ENCODE measurements at places on chromosomes 6 and 20.
A peak's percentile ranks its signal among the peaks of the same experiment; 100 is the strongest.

GRCh38 chr6:158008864-158009113 lies 27.1 kb downstream of the SYNJ2 start:
- DNase-seq, result no peak

DNA sequence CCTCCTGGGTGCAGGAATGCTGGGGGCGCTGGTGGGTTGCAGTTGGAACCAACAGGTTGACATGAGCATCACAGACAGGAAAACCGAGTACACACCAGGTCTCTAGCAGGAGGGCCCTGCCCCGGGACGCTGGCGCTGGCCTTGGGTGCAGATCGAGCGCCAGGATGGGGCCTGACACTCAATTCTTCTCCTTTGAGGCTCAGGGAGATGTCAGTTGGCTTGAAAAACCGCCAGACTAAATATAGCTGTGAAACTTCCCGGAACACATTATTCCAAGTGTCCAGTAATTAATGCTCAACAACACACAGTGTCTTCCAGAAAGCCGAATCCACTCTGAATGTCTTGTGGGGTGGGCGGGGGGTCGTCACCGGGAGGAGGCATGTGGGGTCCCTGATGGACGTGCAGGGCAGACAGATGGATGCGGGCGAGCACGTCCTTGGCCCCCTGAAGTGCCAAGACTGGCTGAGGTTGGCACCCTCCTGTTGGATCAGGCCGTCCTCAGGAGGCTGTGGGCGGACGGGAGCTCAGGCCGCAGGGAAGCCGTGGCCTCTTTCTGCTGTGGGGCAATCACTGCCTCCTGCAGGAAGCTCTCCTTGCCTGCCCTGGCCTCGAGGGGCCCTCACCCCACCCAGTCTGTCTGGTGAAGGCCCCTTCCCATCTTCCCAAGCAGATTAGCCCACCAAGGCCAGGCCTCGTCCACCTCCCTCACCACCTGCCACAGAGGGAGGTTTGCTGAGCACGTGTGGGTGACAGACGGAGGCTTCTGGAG lies 19.4 kb upstream of the GATA5 start:
- no peak for DNase-seq

GRCh38 chr6:40210628-40211056 lies 276.4 kb upstream of the MOCS1 start:
- DNase-seq, result no peak

DNA sequence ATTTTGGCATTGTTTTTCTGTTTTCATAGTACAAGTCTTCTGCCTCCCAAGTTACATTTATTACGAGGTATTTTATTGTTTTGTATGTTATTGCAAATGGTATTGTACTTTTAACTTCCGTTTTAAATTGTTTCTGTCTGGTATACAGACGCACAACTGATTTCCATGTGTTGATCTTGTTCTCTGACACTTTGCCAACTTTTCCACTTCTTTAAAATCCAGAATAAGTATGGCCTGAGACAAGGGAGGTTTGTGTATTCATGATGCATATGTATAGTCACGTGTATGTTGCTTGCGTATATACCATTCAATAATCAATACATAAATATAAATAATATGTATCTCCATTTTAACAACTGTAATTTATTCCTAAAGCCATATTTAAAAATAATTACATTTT lies 41.2 kb downstream of the THBS2 start:
- peak; percentile 9 for DNase-seq

DNA sequence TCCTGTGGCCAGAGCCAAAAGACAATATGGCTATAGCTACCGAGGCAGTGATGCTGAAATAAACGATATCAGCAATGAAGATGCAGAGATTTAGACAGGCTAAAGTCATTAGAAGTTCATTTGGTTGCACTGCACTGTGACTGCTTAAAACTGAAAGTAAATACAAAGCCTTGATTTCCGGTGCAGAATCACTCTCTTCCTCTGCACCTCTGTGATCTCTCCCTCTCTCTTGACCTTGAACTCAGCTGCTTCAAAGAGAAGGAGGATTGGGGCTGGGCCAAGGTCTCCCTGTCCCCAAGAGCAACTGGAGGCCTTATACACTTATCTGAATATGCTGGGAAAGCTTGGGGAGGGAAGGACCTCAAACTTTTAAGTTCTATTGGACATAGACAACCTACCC lies 34.6 kb upstream of the SPACA1 start:
- no peak for DNase-seq

GRCh38 chr6:139126255-139126654 lies 8.6 kb upstream of the HECA start:
- DNase-seq, result peak; percentile 89

DNA sequence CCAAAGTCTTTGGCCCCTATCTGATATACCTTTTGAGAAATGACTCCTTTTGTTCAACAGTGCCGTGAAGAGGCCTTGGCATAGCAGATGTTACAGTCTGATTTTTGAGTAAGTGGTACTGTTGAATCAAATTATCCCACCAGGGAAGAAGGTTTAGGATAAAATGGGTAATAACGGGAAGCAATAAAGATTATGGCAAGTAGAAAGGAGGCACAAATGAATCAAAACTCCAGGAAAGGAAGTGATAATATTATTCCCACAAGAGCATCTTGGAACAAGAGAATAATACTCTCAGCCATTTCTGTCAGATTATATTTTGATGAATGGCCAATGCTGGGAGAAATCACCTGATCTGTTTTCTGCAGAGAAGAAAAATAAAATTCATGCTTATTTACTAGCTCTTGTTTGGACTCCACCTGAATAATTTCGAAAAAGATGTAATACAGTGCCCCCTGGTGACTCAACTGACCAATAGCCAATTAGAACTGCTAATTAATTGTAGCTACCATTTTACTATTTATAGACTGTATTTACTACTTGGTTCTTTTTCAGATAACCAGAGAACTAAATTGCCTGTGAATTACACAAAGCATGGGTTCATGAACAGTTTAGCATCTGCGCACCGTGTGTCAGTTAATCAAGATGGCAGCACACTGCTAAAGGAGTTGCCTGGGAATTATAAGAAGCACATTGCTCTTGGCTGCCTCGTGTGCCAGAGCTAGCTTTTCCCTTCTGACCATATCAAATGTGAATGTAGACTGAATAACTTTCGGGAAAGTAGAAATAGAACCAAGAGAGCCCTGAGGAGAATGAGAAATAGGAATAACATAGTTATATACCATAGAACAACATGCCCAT lies 78.5 kb upstream of the TRDN start:
- DNase-seq, result peak; percentile 27

- peak; percentile 84 for DNase-seq
Observed at GRCh38 chr20:5065166-5065878, 54.4 kb downstream of the PCNA start.

GRCh38 chr6:99364026-99364425 lies 14.6 kb upstream of the FAXC start:
- no peak for DNase-seq

GRCh38 chr20:13259921-13260320 lies 38.8 kb downstream of the ISM1 start:
- no peak for DNase-seq

GRCh38 chr6:31180500-31180899 lies 10.0 kb upstream of the POU5F1 start:
- peak; percentile 81 for DNase-seq

- no peak for DNase-seq
Observed at GRCh38 chr6:162705736-162706135, 21.8 kb downstream of the PRKN start.

DNA sequence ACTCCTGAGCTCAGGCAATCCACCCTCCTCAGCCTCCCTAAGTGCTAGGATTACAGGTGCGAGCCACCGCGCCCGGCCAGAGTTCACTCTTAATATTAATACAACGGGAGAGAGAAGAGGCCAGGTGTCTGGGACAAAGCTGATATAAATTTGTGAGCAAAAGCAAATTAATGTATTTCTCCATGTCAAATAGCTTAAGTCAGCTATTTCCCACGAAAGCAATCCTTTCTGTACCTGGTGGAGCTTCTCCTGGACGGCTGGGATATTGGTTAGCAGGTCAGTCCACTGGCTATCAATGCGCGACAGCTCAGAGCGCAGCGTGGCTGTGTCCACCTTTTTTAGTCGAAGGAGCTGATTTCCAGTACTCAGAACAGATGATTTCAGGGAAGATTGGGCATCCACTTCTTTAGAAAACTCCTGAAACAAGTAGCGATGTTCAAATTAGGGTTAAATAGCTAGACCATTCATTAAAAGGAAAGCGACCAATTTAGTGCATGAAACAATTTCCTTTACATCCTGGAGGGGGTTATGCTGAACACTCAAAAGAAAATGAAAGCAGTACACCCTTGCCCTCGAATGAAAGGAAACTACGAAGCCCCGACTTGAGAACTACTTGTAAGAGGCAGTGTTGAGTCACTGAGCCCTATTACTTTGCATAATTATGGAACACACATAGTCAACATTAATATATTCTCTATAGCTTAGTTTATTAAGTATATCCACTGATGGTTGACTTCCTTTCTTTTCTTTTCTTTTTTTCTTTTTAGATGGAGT lies 403.4 kb downstream of the SYNE1 start:
- no peak for DNase-seq

DNA sequence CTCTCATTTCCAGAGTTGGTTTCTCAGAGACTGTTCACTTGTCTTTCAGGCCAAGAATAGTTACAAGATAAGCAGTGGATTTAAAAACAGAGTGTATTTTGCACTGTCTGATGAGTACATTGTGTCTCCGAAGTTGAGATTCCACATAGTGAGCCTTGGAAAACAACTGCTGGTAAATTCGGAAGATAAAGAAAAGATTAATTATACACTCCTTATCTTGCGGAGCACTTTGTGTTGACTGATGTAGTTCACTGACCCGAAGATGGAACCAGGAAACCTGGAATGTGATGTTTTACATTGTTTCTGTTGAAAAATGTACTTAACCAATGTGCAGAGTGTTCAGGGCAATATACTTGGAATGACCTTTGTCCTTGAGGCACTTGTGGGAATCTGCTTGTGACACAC lies 51.0 kb downstream of the ANKS1A start:
- no peak for DNase-seq

DNA sequence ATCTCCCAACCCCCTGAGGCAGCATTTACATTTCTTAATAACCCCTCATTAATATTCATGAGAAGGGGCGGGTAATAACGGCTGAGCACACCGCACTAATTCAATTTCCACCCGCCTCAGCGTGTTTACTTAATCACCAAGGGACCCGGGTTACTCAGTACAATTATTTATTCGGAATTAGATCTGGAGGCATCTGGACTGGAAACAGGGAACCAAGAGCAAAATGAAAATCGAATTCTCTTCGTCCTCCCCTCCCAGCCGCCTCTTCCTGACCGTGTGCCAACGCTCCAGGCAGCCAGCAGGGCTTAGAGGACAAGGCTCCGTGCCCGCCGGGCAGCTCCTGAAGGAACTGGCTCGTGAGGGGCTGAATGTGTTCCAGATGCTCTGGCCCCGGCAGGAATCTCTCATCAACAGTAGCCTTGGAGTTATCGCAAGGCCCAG lies 23.5 kb upstream of the CTNNBL1 start:
- no peak for DNase-seq

DNA sequence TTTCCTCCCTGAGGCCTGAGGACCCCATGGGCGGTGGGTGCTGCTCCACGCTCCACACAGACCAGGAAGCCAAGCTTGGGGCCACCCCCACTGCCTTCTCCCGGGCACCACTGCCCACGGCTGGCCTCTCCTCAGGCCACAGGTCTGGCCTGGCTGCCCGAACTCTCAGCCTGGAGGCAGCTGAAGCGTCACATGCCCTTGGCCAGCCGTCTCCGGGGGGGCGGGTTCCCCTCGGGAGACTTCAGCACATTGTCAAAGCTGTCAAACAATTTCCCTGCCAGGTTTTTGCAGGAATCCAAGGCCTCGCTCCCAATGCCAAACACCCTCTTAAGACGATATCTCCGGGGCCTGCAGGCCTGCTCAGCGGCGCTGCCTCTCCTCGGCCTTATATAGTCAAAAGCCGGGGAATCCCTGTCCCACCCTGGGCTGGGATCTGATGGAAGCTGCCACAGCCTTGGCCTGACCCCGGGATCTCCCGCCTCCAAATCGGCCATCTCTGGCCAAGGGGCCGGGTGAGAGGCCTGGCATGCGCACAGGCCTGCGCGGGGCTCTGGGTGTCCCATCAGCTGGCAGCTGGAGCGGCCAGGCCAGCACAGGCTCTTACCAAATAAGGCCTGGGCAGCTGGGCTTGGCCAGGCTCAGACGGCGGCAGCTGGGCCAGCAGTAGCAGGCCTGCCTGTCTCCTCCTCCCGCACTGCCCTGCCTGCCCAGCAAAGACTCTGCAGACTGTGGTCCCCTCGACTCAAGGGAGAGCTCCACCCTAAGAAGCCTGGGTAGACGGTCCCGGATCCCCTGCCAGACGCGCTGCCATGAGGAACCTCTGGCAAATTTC lies 49.7 kb downstream of the RBM38 start:
- no peak for DNase-seq

DNA sequence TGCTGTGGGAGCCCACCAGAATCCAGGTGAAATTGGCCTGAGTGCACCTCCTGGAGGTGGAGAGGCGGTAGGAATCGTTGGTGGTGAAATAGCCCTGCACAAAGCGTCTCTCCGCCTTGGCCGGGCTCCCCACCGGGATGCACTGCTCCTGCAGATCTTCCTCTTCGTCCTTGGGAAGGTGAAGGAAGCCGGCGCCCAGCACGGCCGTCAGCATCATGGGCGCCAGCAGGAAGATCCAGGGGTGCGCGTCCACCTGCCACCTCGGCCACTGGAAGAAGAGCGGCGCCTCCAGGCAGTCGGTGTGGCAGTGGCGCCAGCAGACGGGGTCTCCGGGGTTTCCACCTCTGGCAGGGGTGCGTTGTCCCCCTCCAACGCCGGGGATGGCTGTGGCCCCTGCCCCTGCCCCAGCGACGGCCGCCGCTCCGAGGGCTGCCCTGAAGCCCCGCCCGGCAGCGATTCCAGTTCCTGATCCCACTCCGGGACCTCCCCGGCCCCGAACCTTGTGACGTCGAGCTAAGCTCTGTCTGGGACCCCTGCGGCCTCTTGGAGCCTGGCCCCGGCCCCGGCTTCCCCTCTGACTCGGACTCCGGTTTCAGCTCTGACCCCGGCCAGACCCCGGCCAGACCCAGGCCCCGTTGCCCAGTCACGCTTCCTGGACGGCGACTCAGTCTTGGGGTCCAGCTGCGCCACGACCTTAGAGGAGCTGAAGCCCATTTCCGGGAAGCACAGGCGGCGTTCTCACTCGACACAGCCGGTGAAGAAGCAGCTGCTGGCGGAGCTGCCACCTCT lies 91.9 kb downstream of the CD164 start:
- no peak for DNase-seq

Measured in suppressor macrophage treated with lipopolysaccharide for 4 hours (primary cell).